ENCODE measurements at places on chromosomes 13 and 19. TPM values are rescaled to one million over a fixed set of nuclear protein-coding genes. Genes with fewer than 3 reads are reported as not detected.

DENND1C gene
- polyA plus RNA-seq: 40.4 TPM

LRP3 gene
- polyA plus RNA-seq: 37.8 TPM

METTL21C gene
- 0.06 TPM for polyA plus RNA-seq

MISP3 gene
- polyA plus RNA-seq: 12.3 TPM

CEACAM5 gene
- polyA plus RNA-seq: 18.8 TPM

KCNC3 gene
- polyA plus RNA-seq: 3.1 TPM

DNA sequence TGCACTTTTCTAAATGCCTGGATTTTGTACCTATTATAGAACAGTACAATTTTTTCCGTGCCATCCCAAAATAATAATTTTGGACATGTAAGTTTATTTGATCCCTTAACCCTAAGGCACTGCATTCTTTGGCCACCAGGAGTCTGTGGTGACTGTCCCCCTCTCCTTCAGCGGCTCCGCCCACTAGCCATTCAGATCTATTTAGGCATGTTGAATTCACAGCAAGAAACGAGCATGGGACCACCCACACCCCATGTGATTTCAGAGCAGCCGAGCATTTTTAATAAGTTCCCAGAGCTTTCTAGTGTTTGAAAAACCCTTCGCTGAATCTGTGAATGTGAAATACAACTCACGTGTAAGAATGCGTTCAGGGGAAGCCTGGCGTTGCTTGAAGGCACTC lies 567.5 kb downstream of the MYO16 start:
- no peaks in the 10 kb centered on the region for H3K27me3 ChIP-seq
- no peak overlapping the region for H3K4me3 ChIP-seq
- no peaks in the 10 kb centered on the region for H3K4me1 ChIP-seq
- H3K36me3 ChIP-seq: no peaks in the 10 kb centered on the region
- H3K27ac ChIP-seq: no peak overlapping the region

GRCh38 chr13:106859533-106859904 lies 291.6 kb upstream of the ARGLU1 start:
- H3K4me1 ChIP-seq: no peaks in the 10 kb centered on the region
- H3K27ac ChIP-seq: no peak overlapping the region
- H3K36me3 ChIP-seq: no peaks in the 10 kb centered on the region

- peaks cover 48% of the 10 kb centered on the region for H3K4me1 ChIP-seq
- peak overlapping the region; percentile 93 for H3K27ac ChIP-seq
- H3K4me3 ChIP-seq: no peak overlapping the region
- no peak for DNase-seq
- H3K36me3 ChIP-seq: no peaks in the 10 kb centered on the region
Observed at GRCh38 chr13:112687836-112688559, 1.8 kb upstream of the ATP11A start.

DNA sequence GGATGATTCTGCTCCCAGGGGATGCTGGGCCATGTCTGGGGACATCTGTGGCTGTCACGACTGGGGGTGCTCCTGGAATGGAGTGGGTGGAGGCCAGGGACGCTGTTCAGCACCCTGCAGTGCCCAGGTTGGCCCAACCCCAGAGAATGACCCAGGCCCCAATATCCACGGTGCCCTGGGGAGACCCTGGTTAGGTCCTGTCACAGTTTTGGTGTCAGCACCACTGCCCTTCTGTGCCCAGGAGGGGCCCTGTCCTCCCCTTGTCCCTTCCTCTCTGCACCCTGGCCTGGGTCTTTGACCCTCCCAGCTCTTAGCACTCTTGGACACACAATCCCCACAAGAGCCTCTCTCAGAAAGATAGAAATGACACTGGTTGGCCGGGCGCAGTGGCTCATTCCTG lies 85.3 kb downstream of the GADD45B start:
- no peaks in the 10 kb centered on the region for H3K4me1 ChIP-seq
- peaks cover 2% of the 10 kb centered on the region for H3K27me3 ChIP-seq
- no peak overlapping the region for H3K27ac ChIP-seq
- no peak overlapping the region for H3K4me3 ChIP-seq

DNA sequence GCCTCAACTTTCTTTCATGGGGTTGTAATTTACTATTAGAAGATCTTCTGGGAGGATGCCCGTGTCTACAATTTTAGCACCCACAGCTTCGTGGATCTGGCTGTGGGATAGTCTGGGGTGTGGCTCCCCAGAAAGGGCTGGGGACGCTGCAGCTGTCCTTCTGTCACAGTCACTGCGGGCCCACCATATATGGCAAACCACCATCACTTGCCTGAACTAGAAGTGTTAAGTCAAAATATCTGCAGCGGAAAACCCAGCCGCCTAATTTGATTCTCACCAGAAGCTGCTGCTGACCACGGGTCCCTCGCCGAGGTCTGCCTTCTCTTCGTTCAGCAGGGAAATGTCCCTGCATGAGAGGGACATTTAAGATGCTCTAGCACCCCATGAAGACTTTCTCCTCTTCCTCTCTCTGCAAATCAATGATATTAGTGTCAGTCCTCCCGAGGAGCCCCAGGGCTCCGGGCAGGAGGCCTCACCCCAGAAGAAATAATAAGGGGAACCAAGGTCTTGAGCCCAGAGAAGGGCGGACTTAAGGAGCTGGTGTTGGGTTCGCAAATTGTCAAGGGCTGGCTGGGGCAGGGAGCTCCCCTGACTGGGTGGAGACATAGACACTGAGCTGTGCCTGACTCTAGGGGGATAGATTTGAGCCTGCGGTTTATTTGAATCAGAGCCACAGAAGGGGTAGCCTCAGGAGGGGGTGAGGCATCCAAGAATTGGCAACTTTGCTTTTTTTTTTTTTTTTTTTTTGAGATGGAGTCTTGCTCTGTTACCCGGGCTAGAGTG lies 3.0 kb upstream of the MATK start:
- no peaks in the 10 kb centered on the region for H3K4me1 ChIP-seq
- no peak for DNase-seq
- H3K27me3 ChIP-seq: peaks cover 29% of the 10 kb centered on the region
- no peaks in the 10 kb centered on the region for H3K36me3 ChIP-seq
- H3K4me3 ChIP-seq: no peak overlapping the region

DNA sequence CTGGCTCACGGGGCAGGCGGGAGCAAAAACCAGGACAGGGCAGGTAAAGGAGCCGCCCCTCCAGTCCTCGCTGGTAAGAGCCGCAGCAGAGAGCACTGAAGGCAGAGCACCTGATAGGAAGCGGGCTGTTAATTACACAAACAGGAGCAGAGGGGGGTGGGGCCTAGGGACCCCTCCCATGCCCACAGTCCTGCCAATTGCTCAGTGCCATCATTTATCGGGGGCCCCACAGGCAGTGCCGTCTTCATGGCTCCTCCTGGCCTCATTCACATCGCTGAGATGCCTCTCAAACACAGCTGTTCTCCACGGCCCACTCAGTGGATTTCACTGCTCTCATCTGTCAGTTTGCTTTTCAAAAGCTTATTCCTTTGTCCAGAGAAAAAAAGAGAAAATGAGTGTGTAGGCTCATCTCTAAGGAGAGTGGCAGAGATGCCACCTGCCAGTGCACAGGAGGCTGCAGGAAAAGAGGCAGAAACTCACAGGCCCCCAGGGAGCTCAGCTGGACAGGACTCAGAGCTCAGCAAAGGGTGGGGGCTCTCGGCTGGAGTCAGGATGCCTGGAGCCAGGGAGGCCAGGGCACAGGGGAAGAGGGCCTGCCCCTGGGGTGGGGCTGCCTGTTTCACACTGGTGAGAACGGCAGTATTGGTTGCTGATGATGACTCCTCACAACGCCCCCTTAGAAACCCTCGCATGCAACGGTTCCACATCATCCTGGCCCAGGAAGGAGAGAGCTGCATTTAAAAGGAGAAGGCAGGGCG lies 174.6 kb downstream of the COL4A1 start:
- H3K27ac ChIP-seq: no peak overlapping the region
- no peaks in the 10 kb centered on the region for H3K36me3 ChIP-seq
- H3K27me3 ChIP-seq: peaks cover 15% of the 10 kb centered on the region
- no peak for DNase-seq
- H3K4me1 ChIP-seq: peaks cover 3% of the 10 kb centered on the region

DNA sequence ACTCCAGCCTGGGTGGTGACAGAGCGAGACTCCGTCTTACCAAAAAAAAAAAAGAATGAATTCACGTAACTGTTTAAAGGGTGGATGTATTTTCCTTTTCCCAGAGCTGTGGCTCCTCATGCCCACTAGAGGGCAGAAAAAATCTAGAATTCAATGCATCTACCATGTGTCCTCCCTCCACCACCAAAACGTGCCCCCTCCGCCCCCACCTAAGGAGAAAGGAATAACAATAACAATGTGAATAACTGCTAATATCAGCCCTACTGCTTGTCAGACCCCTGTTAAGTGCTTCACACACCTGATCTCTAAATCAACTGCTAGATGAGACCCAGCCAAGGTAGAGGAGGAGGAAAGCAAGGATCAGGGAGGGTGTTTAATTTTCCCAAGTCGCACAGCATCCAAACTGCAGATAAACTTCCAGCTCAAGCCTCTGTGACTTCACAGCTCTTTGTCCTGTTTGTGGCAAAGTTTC lies 20.2 kb upstream of the PNMA8B start:
- no peaks in the 10 kb centered on the region for H3K36me3 ChIP-seq
- H3K4me1 ChIP-seq: peaks cover 2% of the 10 kb centered on the region
- H3K4me3 ChIP-seq: no peak overlapping the region

DNA sequence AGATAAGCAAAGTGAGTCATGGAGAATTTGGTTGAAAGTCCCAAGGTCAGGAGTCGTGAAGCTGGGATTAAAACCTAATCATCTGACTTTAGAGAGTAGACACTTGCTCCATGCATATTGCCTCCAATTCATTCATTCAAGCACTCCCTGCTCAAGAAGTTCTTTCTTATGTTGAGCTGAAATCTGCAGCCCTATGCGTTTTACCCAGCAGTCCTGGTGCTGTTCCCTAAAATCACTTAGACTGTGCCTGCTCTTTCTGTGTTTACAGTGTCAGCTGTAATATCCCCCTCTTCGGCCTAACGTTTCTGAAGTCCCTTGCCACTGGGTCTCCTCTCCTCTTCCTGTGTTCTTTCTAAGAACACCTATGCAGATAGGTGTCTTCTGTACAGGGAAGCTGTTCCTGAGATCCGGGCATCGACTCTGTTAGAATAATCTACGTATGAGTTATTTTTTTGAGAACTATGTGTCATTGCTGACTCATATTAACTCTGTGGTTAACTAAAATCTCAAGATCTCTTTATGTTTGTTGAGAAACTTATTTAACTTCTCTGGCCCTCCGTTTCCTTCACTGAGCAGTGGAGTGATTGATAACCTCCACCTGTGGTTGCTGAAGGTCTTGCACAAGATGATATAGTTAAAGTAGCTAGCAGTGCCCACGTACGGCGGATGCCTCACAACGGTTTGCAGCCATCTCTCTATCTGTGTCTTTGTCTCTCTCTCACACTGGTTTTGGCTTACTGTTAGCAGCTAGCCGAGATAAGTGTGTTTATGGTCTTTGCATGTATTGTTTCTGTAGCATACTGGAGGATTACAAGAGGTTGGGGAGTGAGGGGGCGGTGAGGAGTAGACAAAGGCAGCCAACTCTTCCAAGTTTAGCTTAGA lies 4.7 kb downstream of the ALOX5AP start:
- H3K4me1 ChIP-seq: peaks cover 17% of the 10 kb centered on the region
- H3K4me3 ChIP-seq: no peak overlapping the region
- no peaks in the 10 kb centered on the region for H3K27me3 ChIP-seq

GRCh38 chr13:101013245-101013644 lies 338.6 kb upstream of the TMTC4 start:
- no peaks in the 10 kb centered on the region for H3K27me3 ChIP-seq
- no peaks in the 10 kb centered on the region for H3K4me1 ChIP-seq
- H3K36me3 ChIP-seq: no peaks in the 10 kb centered on the region
- no peak for DNase-seq
- H3K4me3 ChIP-seq: no peak overlapping the region

DNA sequence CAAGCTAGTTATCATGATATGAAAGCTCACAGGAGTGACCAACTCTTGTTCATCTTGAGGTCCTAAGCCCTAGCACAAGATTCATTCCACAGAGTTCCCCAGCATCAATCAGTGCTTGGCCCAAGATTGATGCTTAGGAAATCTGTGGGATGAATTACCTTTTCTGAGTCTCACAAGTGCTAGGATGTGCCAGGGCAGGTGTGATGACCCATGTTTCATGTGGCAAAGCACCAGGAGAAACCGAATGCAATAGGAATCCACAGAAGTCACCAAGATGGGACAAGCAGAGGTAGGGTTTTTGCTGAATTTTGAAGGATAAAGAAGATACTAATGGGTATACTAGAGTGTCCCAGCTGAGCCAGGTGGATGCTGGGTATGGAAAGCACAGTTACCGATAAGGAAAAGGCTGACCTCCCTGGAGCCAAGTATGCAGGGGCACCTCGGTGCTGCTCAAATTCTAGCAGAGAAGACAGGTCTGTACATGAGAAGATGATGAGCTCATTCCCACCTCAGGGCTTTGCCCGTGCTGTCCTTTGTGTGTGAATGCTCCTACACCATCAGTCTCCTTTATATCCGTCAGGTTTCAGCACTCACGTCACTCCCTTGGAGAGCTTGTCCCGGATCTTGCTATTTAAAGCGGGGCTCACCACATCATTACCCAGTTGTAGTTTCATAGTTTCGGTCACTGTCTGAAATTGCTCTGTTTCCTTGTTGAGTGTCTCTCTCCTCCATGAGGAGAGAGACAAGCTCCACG lies 168.9 kb upstream of the TSC22D1 start:
- H3K27ac ChIP-seq: no peak overlapping the region
- no peaks in the 10 kb centered on the region for H3K36me3 ChIP-seq
- H3K4me3 ChIP-seq: no peak overlapping the region

GRCh38 chr13:111093634-111094033 lies 21.5 kb upstream of the ARHGEF7 start:
- no peaks in the 10 kb centered on the region for H3K4me1 ChIP-seq
- no peak overlapping the region for H3K4me3 ChIP-seq
- no peak overlapping the region for H3K27ac ChIP-seq
- DNase-seq: no peak
- no peaks in the 10 kb centered on the region for H3K36me3 ChIP-seq

GRCh38 chr13:74280795-74281490 lies 146.7 kb upstream of the KLF12 start:
- no peak for DNase-seq
- no peak overlapping the region for H3K27ac ChIP-seq
- no peaks in the 10 kb centered on the region for H3K27me3 ChIP-seq
- H3K4me3 ChIP-seq: no peak overlapping the region
- no peaks in the 10 kb centered on the region for H3K4me1 ChIP-seq

DNA sequence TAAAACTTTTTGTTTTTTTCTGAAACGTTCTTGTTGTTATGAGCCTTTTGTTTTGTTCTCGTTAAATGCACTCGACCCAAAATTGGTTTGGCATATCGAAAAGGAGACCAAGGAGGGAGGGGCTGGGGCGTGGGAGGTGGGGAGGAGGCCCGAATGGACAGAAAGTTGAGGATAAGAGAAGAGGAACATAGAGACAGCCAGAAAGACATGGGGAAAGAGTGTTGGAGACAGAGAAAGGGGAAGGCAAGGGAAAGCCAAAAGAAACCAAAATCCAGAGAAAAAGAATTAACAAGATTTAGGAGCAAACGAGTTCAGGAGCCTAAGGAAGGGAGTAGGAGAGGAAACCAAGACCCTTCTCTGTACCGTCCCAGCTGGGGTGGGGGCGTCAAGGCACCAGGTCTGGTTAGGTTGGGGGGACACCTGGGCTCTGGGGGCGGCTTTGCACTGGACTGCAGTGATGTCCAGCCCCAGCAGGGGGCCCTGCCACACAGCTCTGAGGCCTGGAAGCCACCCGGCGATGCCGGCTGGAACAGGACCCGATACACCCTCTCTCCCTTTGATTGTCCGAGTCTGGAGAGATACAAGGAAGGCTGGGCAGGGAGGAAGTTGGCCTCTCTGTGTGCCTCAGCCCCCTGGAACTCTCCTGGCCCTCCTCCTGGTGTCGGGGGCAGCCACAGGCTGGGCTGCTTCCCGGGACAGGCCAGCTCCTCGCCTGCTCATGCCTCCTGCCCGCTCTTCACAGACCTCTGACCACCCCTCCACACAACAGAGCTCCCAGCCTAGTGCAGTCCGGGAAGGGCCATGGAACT lies 11.6 kb upstream of the ASF1B start:
- H3K36me3 ChIP-seq: peaks cover 13% of the 10 kb centered on the region
- peaks cover 18% of the 10 kb centered on the region for H3K4me1 ChIP-seq
- no peaks in the 10 kb centered on the region for H3K27me3 ChIP-seq

Data from large intestine (tissue), 12 donors.